ENCODE measurements at places on chromosomes 7 and 10.

- DNase-seq = no peak
Observed at GRCh38 chr7:94008537-94008936, 4.4 kb upstream of the BET1 start.

DNA sequence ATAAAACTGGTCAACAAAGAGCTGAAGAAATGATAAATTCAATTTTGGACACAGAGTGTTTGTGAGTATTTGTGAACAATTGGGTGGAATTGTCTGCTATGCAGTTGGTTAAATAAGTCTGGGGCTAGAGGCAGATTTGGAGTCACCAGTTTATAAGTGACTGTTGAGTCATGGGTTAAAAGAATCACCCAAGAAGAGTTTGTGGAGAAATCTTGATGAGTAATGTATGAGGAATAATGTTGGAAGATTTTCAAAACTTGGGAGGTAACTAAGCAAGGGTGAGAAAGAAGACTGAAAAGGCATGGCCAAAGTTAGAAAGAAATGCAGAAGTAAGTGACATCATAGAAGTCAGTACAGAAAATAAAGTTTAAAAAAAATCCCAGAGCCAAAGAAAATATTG lies 750.7 kb downstream of the MAGI2 start:
- no peak for DNase-seq

DNA sequence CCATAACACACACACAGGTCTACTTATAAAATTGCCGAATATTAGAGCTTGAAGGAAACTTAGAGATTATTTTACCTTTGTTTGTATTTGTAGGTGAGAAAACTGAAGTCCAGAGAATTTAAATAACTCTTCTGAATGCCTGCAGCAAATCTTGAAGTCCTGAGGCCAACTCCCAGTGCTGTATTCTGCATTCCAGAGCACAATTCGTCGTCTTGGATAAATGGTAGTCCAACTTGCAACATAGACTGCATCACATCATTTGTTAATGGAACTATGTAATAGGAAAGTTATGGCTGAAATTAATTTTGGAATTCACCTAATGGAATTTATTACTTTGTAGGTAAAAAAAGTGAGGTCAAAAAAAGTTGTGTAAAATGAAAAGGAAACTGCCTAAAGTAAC lies 37.3 kb upstream of the SEMA3D start:
- no peak for DNase-seq

DNA sequence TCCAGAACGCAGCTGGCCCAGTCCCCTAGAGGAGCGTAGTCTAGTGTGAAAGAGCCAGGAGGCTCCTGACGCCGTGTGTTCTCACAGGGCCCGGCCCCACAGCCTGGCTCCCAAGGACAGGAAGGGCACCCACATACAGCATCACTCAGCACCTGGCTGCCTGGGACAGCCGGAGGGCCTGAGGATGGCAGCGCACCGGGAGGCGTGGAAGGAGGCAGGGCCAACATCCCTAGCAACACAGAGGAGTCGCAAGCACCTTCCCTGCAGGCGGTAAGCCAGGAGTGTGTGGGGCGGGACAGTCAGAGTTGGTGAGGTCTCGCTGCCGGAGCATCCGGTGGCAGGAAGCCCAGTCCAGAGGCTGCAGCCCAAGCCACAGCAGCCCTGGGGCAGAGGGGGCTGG lies 125.8 kb downstream of the MAD1L1 start:
- DNase-seq = no peak

- DNase-seq = no peak
Observed at GRCh38 chr10:104622598-104623209, 18.4 kb upstream of the SORCS3 start.

DNA sequence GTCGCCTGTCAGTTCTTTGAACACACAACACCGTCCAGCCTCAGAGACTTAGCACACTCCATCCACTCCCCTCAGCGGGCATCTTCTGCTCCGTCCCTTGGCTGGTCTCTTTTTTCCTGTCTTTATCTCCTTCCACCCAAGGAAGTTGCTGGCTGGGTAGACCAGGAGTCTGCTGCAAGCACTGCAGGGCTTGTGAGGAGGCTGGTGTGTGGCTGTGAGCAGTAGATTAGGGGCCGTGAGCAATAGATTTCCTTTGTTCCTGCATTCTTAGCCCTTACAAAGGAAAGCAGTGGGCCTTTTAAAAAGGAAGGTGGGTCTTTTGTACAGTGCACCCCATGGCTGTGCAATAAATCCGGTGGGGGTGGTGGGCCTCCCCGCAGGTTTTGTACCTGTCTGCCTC lies 100.3 kb upstream of the BTBD16 start:
- DNase-seq = no peak

- DNase-seq = no peak
Observed at GRCh38 chr10:6642876-6643275, 62.8 kb upstream of the PRKCQ start.

- DNase-seq = no peak
Observed at GRCh38 chr10:64098994-64099393, 577.8 kb downstream of the REEP3 start.
